ENCODE measurements at places on chromosomes 7 and 10.

GRCh38 chr7:22413211-22413610 lies 56.3 kb upstream of the RAPGEF5 start:
- DNase-seq: no peak

DNA sequence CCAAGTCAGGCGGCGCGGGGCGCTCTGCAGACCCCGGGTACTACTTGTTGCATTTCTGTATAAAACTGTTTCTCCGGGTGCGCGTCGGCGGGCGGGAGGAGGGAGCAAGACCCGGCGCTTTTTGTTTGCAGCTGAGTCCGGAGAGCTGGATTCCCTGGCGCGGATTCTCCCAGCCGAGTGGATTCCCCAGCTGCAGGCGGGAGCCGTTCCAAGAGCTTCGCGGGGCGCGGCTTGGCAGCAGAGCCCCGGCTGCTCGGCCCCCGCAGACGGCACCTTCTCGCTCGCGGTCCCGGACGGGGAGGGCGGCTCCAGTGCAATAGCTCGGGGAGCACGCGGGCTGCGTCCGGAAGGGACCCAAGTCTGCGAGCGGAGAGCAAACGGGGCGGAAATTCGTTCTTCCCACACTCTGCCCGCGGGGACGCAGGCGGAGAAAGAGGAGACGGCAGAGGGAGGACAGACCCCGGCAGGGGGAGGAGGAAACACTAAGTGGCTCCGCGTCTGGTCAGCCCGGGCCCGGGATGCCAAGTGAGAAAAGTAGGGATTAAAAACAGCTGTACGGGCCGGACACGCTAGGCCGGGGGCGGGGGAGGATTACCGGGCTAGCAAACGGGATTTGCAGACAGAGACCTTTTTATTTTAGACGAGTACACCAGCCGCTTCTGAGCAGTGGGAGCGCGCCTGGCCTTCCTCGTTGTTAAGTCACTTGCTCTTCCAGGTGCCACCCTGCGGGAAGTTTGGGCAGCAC lies at the start of gene TRIL:
TSS of gene TRIL (minus strand) at position 96 of the 745 bp plus-strand sequence. CDS start 284 bp downstream, outside the sequence.
- DNase-seq: peak; percentile 56

GRCh38 chr10:96878057-96878456 lies 46.0 kb downstream of the LCOR start:
- DNase-seq: no peak

DNA sequence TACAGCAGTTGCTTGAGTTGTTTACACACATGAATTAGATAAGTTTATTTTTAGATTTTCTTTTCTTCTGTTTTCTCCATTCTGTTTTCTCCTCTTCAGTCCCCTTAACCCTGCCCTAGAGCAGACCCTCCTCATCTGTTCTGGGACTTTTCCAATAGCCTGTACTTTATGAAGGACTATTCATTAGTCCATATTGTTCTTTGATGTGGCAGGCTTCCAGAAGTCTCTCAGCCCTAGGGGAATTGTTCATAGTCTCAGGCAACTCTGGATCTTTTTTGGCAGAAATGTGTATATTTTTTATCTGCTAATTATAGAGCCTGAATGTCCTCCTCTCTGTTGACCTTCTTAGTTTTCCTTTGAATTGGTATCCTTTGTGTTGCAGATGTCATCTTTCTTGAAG lies 25.4 kb downstream of the KAT6B start:
- no peak for DNase-seq

DNA sequence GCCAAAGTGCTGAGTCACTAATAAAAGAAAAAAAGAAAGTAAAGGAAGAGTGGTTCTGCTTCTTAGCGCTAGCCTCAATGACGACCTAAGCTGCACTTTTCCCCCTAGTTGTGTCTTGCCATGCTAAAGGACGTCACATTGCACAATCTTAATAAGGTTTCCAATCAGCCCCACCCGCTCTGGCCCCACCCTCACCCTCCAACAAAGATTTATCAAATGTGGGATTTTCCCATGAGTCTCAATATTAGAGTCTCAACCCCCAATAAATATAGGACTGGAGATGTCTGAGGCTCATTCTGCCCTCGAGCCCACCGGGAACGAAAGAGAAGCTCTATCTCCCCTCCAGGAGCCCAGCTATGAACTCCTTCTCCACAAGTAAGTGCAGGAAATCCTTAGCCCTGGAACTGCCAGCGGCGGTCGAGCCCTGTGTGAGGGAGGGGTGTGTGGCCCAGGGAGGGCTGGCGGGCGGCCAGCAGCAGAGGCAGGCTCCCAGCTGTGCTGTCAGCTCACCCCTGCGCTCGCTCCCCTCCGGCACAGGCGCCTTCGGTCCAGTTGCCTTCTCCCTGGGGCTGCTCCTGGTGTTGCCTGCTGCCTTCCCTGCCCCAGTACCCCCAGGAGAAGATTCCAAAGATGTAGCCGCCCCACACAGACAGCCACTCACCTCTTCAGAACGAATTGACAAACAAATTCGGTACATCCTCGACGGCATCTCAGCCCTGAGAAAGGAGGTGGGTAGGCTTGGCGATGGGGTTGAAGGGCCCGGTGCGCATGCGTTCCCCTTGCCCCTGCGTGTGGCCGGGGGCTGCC lies at the start of gene IL6:
TSS of gene IL6 (plus strand) at position 294 of the 807 bp plus-strand sequence. CDS start at position 357, 63 bp downstream.
- DNase-seq: peak; percentile 94

Measured in fibroblast of villous mesenchyme (primary cell).